Islet precursor cell (in vitro differentiated cells): ENCODE measurements at places on chromosomes 7 and 10.

- no peak for DNase-seq
Measured at GRCh38 chr10:31657434-31657872, 271.2 kb downstream of the ARHGAP12 start.

GRCh38 chr10:130499541-130499940 is 363.4 kb downstream of the GLRX3 start:
- peak; percentile 28 for DNase-seq

DNA sequence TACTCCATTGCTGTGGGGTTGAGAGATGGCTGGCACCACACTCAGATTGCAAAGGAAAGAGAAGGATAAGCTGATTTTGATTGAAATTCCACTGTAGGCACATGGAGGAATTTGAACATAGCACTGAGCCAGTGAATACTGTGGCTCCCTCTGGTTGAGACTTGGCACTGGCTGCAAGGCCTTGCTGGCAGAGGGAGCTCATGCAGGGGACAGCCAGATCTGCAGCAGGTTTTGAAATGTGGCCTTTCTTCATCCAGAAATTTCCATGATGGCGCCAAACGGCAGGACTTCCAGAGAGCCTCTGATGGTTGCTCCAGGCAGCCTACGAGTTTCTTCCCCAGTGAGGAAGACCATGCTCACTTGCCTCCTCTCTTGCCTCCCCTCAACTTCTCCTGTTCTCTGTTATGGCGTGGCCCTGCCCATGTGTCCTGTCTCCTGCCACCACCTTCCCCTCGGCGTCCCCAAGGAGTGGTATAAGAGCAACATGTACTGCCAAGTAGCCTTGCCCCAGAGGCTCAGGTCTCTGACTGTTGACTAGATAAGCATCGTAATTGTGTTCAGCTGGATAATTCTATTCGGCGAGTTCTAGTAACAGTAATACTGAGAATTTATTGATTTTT is 265.6 kb downstream of the CCDC3 start:
- no peak for DNase-seq

DNA sequence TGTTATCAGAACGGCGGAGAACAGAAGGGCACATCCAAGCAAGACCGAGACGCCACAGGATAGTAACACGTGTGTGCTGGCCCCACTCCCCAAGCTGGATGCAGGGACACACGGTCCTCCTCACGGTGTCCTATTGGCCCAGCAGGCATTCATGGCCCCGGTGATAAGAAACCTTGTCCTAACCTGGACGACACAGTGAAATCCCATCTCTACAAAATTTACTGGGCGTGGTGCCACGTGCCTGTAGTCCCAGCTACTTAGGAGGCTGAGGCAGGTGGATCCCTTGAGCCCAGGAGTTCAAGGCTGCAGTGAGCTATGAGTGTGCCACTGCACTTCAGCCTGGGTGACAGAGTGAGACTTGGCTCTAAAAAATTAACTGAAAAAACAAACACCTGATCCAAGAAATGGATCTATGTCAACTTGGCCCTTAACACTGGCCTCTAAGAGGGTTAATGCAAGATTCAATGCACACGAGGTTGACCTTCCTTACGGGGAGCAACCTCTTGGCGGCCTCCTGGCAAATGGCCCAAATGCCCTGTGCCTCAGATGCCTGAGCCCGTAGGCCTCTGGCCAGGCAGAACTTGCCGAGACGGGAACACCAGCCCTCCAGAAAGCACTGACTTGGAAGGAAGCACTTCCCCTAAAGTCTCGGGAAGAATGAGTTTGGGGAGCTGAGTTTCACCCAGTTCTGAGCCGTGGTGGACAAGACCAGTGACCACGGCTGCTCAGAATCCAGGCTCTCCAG is 72.3 kb downstream of the ZRANB1 start:
- DNase-seq = no peak

GRCh38 chr10:86668297-86669165 is at the start of gene LDB3:
Gene LDB3 (plus strand): TSS chr10:86668511. CDS start chr10:86668692, 181 bp downstream.
- DNase-seq = peak; percentile 91

GRCh38 chr7:70288781-70289456 is 690.6 kb downstream of the AUTS2 start:
- no peak for DNase-seq

DNA sequence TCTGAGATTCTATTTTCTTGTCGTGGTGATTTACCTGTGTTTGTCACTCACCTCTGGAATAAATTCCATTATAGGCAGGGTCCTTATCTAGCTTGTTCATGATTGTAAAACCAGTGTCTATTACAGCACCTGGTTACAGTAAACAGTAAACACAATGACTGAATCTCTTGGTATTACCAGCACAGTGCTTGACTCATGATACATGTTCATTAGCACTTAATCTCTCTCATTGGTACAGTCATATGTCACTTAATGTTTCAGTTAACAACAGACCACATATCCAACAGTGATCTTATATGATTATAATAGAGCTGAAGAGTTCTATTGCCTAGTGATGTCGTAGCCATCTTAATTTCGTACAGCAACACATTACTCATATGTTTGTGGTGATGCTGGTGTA is 1.6 kb upstream of the TASOR2 start:
- no peak for DNase-seq

DNA sequence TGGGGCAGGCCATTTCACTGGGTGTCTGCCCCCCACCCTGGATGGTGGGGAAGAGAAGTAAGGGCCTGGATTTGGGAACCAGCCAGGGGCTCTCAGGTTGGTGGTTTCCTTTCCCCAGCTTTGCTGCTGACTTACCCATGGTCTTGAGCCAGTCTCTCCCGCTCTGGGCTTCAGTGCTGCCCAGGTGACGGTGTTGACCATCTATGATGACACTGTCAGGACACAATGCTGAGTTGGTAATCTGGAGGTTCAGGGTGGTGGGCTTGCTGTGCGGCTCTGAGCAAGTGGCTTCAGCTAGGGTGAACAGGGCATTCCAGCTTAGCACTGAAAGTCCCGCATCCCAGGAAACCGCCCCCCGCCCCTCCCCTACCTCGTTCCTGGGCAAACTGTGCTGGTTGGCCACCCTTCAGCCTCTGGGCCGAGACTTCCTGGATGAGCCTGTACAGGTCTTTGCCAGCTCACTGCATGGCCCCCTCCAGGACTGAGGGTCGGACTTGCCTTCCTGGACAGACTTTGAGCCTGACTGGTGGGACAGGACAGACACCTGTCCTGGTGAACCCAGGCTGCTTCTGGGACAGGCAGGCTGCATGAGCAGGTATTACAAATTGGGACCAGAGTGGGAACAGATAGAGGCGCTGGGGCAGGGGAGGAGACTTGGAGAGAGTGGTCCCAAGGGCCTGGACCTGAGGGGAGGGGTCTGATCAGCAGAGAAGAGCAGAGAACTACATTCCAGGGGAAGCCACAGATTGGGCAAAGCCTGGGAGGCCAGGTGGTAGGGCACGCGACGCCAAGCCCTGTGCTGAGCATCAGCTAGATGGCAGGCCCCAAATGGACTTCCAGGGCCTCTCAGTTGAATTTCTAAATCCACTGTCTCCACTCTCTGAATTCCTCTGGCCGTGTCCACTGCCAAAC is 19.9 kb upstream of the ZMIZ1 start:
- no peak for DNase-seq

DNA sequence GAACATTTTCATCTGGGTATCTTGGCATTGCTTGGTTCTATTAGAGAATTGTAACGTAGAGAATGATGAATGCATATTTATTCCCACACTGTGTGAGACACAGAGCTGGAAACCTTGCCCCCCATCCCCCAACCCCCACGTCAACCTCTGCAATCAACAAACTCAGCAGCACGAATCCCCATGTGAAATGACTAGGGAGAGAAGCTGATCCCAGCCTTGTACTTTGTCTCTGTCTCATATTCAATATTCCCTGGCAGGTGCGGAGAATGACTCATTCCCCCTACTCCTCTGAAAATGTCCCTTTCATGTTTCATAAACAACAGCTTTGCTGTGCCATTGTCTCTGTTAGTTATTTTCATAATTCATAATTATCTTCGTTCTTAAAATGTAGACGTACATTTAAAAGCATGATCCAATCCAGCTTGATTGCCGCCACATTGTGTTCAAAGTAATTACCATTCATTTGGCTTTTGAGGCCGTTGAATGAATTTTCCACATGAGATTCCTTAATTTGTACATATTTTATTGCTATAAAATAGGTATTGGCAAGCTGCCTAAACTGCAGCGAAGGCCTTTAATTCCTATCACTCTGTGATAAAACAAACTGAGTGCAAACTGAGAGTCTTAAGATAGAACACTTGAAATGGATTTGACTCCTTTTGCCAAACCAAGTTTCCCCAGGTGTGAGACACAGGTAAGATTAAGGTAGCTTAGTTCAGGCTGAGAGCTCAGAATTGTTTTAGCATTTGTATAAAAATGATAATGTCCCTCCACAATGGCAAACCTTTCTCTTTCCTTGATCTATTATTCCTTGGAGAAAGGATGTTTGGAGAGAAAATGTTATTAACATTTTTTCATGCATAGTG is 920.2 kb downstream of the TYW1 start:
- no peak for DNase-seq

DNA sequence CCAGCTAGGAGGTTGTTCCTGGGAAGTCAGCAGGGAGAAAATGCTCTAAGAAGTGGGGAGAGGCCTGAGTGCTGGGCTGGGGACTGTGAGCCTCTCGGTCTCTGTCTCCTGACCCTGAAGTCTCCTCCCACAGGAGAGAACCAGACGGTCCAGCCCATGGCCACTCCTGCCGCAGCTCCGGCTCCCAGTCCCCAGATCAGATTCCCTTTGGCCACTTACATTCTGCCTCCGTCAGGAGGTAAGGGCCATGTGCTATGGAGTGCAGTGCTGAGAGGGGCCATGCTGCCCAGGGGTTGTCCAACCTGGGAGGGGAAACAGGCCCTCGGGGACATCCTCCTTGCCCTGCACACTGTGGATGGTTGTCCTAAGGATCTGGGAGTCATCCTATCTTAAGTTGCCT is 21.3 kb upstream of the ZNF467 start:
- peak; percentile 78 for DNase-seq

DNA sequence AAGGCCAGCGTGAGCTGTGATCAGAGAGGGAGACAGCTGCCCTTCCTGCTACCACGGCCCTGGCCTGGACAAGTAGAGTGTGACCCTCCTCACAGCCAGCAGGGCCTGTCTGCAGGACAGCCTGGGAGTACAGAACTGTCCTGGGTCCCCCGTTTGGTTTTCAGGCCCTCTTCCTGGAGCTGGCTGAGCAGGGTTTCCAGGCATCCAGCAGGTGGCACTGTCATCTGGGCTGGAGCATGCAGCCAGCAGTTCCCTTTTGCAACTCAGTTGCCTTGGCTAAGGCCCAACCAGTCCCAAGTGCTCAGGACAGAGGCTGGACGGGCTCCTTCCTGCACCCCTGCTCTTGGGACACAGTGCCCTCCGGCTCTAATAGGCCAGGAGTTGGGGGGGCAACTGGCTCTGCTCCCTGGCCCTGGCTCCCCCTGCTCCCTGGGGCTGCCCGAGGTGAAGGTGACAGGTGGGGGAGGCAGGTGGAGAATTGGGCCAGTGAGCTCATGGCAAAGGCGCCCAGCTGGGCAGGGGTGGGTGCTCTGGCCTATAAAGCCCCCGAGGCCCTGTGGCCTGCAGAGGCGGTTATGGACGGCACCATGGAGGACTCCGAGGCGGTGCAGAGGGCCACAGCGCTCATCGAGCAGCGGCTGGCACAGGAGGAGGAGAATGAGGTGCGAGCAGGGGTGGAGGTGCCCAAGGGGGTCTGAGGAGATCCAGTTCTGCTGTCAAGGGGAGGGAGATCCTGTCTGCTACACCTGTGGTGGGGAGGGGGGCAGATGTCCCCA is at the start of gene ANKRD2:
ANKRD2 (plus strand) TSS at position 566 of the 776 bp plus-strand sequence; CDS start at position 576, 10 bp downstream.
- DNase-seq = peak; percentile 91

DNA sequence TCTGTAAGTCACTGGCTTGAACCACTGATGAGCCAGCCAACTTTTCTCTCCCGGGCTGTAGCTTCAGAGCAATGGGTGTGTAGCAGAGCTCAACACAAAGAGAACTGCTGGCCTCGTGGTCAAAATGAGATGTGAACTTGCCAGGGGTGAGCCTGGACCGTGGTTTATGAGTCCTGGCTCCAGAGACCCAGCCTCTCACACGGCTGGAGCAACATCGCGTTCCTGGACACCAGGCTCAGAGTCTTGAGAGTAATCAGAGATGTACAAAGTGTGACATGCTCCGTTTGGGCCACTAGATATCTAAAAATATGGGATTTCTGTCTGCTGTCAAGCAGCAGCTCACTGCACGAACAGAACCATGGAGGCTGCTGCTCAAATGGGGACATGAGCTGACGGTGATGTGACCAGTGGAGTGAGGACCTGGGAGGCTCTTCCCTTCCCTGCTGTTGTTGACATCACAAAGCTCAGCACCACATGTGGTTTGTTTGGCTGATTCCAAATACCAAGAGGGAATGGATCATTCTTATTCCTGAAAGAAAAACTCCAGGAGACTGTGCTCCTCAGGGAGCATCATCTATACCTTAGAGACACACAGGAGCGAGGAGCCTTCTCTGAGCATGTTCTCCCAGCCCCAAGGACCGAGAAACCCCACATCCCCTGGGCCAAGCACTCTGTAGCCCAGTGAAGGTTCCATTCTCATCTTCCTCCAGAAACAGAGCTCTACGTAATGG is 9.2 kb upstream of the SVIL start:
- DNase-seq = no peak

DNA sequence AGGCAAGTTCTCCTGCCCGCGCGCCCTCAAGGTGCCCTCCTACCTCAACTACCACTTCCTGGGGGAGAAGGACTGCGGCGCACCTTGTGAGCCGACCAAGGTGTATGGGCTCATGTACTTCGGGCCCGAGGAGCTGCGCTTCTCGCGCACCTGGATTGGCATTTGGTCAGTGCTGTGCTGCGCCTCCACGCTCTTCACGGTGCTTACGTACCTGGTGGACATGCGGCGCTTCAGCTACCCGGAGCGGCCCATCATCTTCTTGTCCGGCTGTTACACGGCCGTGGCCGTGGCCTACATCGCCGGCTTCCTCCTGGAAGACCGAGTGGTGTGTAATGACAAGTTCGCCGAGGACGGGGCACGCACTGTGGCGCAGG is 1.4 kb downstream of the FZD1 start:
- no peak for DNase-seq

GRCh38 chr7:138077809-138078208 is 1.6 kb downstream of the AKR1D1 start:
- DNase-seq = no peak

GRCh38 chr7:1800902-1801301 is 130.8 kb downstream of the ELFN1 start:
- no peak for DNase-seq

DNA sequence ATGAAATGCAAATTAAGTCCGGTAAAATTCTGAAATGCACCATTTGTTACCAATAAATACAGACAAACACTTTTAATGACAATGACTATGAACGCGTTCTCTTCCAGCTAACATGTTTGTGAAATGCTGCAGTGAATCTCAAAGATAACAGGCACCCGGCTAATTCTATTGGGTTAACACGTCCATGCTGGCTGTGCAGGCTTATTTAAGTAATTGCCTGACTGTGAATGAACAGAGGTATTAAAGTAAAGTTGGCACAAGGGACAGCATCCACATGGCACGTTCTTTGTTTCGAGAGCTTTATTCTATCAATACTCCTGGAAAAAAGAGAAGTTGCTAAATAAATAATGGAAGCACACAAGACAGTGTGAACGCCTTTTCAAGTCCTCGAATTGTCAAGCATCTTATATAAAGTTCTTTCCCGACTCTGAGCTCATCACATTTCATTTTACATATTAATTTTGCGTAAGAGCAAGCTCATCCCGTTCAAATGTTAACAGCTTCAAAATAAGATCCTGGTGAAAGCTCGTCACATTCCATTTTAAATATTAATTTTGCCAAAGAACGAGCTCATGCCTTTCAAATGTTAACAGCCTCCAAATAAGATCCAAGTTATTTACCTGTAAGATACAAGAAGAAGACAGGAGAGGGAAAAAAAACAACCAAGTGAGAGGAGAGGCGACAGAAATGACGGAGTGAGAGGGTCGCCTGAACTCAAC is 111.3 kb upstream of the RHEB start:
- no peak for DNase-seq

GRCh38 chr7:44765579-44766415 is 17.1 kb downstream of the ZMIZ2 start:
- DNase-seq = no peak

GRCh38 chr7:69429911-69430383 is 168.3 kb upstream of the AUTS2 start:
- DNase-seq = no peak
